Daoy (cell line): ENCODE measurements at places on chromosomes 6 and 20. TPM values are rescaled to one million over a fixed set of nuclear protein-coding genes. Genes with fewer than 3 reads are reported as not detected.

- DNase-seq, result peak; percentile 39
Observed at GRCh38 chr6:143513410-143513809, 1.9 kb upstream of the FUCA2 start.

Gene OPN5
- total RNA-seq, result 0.06 TPM in 1 of 2 replicates, not detected in the other

Gene CTCFL
- total RNA-seq, result 0.06 TPM in 1 of 2 replicates, not detected in the other

DNA sequence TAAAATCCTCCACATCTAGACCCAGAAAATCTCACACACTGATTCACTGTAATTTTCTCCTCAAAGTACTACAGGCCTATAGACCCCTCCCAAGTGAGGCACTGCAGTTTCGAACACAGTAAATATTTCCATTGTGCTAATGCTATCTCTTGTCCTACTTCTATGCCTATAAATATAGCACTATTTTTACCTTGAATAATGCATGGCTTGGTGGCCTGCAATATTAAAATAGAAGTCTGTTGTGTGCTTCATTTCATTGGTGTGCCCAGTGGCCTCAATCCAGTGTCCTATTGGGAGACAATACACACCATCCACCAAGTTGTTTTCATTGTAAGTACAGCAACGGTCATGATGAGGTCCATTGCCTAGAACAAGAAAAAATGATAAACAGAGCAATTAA is 49.4 kb downstream of the EPM2A start:
- no peak for DNase-seq

DNA sequence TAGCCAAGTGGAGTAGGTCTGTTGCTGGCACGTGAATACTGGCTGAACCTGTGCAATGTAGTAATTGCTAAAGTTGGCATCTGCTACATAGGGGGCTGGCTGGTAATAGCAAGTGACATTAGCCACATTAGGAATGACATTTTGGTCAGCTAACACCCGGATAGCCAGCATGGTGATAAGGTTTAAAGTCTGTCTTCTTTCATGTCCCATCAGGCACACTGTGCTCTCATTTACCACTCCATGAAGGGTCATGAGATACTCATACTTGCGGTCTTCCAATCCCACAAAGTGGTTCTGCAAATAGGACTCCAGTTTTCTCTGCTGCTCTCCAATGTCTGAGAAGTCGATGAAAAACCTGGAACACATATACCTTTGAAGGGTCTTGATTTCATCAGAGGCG is 2.8 kb downstream of the TENT5A start:
- no peak for DNase-seq
